Activated T-cell treated with anti-CD3 and anti-CD28 coated beads, Interleukin-2, amount 50 U/mL, for 24 hours (primary cell): ENCODE measurements at places on chromosomes 5 and 9.

DNA sequence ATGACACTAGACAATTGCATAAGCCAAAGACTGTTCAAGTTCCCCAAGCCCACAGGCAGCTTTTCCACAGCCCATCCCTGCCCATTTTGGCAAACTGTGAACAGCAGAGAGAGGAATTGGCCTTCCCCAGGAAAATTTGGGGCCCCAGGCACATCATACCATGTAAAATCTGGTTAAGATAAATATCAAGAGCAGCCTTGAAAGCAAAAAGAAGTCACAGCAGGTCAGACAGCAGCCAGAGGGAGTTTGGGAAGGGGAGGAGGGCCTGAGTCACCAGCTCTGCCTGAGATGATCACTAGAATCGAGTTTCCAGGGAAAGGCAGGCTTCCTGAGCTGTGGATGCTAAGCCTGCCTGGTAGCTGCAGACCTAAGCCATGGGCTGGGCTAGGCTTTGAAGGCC, 179.2 kb downstream of the RFK start:
- H3K27ac ChIP-seq: no peak overlapping the region
- no peak overlapping the region for H3K4me3 ChIP-seq
- H3K36me3 ChIP-seq: no peaks in the 10 kb centered on the region
- no peak for DNase-seq
- H3K4me1 ChIP-seq: no peaks in the 10 kb centered on the region

DNA sequence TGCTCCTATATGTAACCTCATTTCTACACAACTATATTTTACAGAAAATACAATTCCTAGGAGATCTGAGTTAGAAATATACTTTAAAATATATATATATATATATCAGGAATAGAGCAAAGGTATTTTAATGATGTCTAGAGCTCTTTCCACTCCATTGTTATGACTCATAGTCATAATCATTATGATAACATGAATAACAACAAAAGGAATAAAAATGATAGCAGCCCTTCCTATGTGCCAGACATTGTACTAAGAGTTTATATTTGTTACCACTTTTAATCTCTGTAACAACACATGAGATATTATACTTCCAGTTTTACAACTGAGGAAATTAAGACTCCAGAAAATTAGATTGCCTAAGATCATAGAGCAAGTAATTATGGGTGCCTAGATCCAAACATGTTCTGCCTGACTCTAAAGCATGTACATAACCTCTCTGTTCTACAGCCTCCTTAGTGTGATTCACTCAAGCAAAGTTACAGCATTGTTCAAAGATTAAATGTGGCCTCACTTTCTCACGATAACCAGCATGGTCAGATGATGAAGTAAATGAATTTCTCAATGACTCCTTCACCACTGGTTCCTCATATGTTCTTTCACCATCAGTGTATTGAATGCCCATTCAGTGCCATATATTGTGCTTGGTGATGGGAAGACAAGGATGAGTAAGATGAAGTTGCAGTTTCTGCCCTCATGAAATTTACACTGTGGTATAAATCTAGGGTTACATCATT, 452.1 kb downstream of the EFNA5 start:
- H3K36me3 ChIP-seq: no peaks in the 10 kb centered on the region
- DNase-seq: no peak
- no peaks in the 10 kb centered on the region for H3K27me3 ChIP-seq

- no peaks in the 10 kb centered on the region for H3K36me3 ChIP-seq
- no peak overlapping the region for H3K27ac ChIP-seq
- H3K4me1 ChIP-seq: no peaks in the 10 kb centered on the region
- H3K4me3 ChIP-seq: no peak overlapping the region
- DNase-seq: no peak
These were observed 336.5 kb upstream of the IRX4 start for GRCh38 chr5:2219149-2219776.

- peak within 1 kb of the TSS; percentile 81 for H3K4me3 ChIP-seq
- peaks cover 57% of the 10 kb centered on the region for H3K27me3 ChIP-seq
- DNase-seq: no peak
- no peaks in the 10 kb centered on the region for H3K36me3 ChIP-seq
- peaks cover 18% of the 10 kb centered on the region for H3K4me1 ChIP-seq
These were observed at the start of gene SHROOM1 for GRCh38 chr5:132830436-132831094. Gene SHROOM1, minus strand, starts transcription at chr5:132830647. Its CDS starts 4,507 bp downstream, at chr5:132826140.

GRCh38 chr9:78386773-78387172, 89.8 kb downstream of the PSAT1 start:
- no peak overlapping the region for H3K27ac ChIP-seq
- no peak overlapping the region for H3K4me3 ChIP-seq
- no peaks in the 10 kb centered on the region for H3K4me1 ChIP-seq
- DNase-seq: no peak
- H3K36me3 ChIP-seq: no peaks in the 10 kb centered on the region
- H3K27me3 ChIP-seq: peaks cover 8% of the 10 kb centered on the region

GRCh38 chr5:111929867-111930266, 172.9 kb upstream of the NREP start:
- H3K4me1 ChIP-seq: no peaks in the 10 kb centered on the region
- no peaks in the 10 kb centered on the region for H3K36me3 ChIP-seq
- H3K27ac ChIP-seq: no peak overlapping the region
- H3K27me3 ChIP-seq: peaks cover 5% of the 10 kb centered on the region
- no peak overlapping the region for H3K4me3 ChIP-seq

DNA sequence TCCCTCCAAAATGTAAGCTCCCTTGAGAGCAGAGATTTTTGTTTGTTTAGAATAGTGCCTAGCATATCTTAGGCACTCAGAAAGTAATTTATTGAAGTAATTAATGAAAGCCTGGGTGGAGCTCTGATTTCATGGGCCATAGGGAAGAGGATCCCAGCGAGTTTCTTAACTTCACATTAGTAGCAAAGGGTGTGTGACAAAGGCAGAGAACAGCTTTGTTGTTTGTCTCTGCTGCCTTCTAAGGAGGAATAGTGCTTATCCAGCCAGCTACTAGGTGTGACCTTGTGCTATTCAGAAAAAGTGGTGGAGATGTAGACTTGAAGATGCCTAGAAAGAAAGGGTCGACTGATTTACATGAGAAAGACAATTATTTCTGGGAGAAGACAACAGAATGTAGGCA, 149.0 kb downstream of the CD180 start:
- H3K27ac ChIP-seq: no peak overlapping the region
- H3K4me3 ChIP-seq: no peak overlapping the region
- no peaks in the 10 kb centered on the region for H3K27me3 ChIP-seq
- peaks cover 19% of the 10 kb centered on the region for H3K4me1 ChIP-seq
- H3K36me3 ChIP-seq: no peaks in the 10 kb centered on the region

DNA sequence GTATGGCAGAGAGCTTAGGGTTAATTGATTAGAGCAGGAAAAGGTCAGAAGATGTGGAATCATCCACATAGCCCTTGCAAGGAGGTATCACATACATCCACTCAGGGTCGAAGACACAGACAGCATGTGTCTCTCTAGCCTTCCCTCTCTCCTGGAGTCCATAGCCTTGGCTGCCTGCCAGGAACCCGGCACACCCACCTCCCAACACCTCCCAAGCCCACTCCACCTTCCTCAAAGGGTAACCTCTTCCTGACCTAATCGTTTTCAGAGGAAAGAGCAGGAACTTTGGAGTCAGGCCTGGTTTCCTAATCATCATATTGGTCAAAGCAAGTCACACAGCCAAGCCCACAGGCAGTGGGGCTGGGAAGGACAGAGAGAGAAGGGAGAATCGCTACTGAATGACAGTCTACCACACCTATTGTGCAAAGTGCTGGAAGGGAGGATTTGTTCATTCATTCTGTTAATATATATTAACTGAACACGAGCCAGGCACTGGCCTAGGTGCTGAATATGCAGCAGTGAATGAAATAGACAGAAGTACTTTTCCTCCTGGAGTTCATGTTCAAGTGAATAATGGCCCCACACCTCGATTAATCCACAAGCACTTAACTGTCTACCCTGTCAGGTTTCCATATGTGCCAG, 107.8 kb downstream of the KCNIP1 start:
- peaks cover 3% of the 10 kb centered on the region for H3K4me1 ChIP-seq
- DNase-seq: no peak
- no peaks in the 10 kb centered on the region for H3K36me3 ChIP-seq
- H3K27me3 ChIP-seq: peaks cover 16% of the 10 kb centered on the region

- H3K4me1 ChIP-seq: no peaks in the 10 kb centered on the region
- H3K36me3 ChIP-seq: no peaks in the 10 kb centered on the region
- no peak overlapping the region for H3K27ac ChIP-seq
- H3K4me3 ChIP-seq: no peak overlapping the region
These were observed 2.7 kb downstream of the UGT3A1 start for GRCh38 chr5:35988529-35988928.

DNA sequence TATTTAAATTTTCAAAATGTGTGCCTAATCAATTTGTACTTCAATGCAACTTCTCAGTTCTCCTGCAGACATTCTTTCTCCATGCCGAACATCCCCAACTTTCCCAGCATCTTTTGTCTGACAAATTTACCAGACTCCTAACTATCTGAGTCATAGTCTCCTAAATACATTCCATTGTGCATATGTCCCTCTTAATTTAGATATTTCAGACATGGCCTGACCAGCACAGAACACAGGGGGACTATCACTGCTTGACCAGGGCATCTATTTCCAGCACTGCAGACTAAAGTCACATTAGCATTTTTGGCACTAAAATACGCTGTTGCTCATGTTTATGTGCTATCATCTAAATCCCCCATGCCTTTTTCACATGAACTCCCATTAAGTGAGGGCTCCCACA, 71.9 kb downstream of the ITGA1 start:
- no peak overlapping the region for H3K27ac ChIP-seq
- no peaks in the 10 kb centered on the region for H3K36me3 ChIP-seq
- DNase-seq: no peak
- no peak overlapping the region for H3K4me3 ChIP-seq
- H3K27me3 ChIP-seq: no peaks in the 10 kb centered on the region

DNA sequence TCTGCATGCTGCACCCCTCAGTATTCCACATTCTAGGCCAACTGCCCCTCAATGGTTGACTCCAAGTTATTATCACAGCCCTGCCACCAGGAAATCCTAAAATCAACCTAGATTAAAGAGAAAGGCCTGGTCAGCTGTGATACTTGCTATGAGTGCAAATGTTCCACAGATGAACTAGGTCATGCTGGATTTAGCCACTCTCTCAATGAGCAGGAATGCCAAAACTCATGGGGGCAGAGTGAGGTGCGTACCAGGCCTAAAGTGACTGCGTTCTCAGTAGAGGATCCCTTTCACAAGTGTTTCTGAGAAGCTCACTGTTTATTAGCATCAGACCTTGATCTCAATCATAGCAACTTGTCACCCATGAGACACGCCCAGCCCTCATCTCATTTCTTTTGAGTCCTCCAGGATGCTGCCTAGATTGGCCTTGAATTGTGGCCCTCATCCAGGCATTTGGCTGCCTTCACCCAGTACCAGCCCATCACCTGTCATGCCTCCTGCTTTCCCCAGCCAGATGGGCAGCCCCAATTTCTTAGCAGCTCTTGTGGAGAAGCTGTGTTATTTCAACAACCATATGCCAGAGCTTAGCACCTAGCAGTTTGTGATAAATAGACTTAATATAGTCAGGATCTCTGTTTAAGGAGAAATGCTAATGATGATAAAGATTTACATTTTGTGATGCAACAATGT, 383.9 kb downstream of the CTNND2 start:
- H3K27ac ChIP-seq: no peak overlapping the region
- no peaks in the 10 kb centered on the region for H3K36me3 ChIP-seq
- H3K4me1 ChIP-seq: no peaks in the 10 kb centered on the region
- no peak overlapping the region for H3K4me3 ChIP-seq

DNA sequence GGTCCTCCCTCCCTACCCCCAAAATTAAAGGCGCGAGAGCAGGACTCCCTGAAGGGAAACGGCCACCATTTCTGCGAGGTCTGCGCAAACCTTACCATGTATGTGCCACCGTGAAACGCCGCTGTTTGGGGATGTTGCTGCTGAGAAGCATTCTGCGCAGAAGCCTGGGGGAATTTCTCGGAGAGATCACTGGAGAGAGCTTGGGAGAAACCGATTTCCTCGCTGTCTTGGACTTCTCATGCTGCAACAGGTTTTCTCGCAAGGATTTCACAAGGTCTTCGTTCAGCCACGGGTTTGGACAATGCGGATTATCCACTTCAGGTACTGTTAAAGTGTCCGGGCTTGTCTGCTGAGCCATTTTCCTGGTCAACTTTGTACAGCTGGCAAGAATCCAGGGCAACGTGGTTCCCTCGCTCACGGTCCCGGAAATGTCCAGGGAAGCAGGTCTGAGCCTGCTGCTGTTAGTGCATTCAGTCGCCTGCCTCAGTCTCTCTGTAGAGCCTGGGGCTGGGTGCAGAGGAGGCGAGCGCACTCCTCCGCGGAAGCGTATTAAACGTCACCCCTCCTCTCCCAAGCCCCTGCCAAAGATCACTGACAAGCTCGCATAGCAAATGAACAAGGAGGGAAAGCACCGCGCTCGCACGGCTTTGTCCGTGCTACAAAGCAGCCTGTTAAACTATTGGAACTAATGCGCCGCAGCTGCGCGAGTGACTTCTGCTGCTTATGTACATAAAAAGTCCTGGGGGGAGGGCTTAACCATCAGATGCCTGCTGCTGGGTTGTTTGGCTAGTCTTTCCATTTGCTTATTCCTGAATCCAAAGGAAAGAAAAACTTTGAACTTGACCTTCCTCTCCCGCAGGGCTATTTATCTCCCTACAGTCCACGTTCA, 125.1 kb downstream of the PDE4D start:
- H3K4me3 ChIP-seq: peak overlapping the region; percentile 72
- no peaks in the 10 kb centered on the region for H3K36me3 ChIP-seq
- H3K27ac ChIP-seq: peak overlapping the region; percentile 17

DNA sequence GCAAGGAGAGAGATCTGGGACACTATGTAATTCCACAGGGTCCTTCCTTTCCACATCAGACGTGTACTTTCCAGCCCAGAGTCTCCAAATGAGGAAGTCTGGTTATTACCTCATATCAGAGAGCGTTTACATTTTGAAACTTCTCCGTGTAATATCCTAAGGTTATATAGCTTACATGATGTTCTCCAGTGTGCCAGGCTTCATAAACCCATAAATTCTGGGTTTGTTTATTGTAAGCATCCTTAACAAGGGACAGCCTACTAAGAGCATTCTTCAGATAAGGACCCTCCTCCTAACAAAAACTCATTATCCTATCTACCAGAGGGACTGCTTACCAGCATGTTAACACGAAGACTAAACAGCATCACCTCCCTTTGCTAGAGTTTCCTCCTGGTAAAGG, 17.9 kb downstream of the SRFBP1 start:
- DNase-seq: no peak
- peaks cover 90% of the 10 kb centered on the region for H3K36me3 ChIP-seq
- H3K27ac ChIP-seq: no peak overlapping the region

GRCh38 chr9:72297516-72297915, 67.5 kb downstream of the ZFAND5 start:
- peaks cover 13% of the 10 kb centered on the region for H3K4me1 ChIP-seq
- DNase-seq: no peak
- H3K4me3 ChIP-seq: no peak overlapping the region
- H3K27ac ChIP-seq: no peak overlapping the region

- no peaks in the 10 kb centered on the region for H3K36me3 ChIP-seq
- no peaks in the 10 kb centered on the region for H3K4me1 ChIP-seq
- H3K27me3 ChIP-seq: no peaks in the 10 kb centered on the region
- DNase-seq: no peak
These were observed 92.7 kb downstream of the FBXL7 start for GRCh38 chr5:15592728-15593127.
